KG1 (cell line): ENCODE measurements at places on chromosomes 6 and 20.

DNA sequence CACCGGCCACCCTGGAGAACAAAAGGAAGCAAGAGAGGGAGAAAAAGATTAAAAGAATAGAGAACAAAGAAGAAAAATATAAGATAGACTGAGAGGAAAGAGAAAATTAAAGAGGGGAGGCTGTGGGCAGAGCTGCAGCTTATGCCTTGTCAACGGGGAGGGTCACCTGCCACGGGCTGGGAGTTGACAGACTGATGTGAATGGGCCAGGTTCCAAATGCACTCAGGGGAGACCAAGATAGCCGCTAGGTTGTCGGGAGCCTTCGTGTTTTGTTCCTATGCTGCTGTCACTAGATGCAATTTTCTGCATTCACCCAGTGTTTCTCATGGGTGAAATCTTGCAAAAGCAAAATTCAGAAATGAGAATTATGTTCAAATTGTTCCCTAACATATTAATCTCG is 119.6 kb upstream of the MTHFD1L start:
- no peak for DNase-seq

- no peak for DNase-seq
Measured at GRCh38 chr6:11767458-11767857, 11.1 kb downstream of the ADTRP start.

- DNase-seq = peak; percentile 3
Measured at GRCh38 chr20:2387180-2387577, 6.5 kb downstream of the TGM6 start.

GRCh38 chr6:19479551-19479950 is 357.6 kb upstream of the ID4 start:
- DNase-seq = no peak
